ENCODE measurements at places on chromosomes 5 and 9. TPM values are rescaled to one million over a fixed set of nuclear protein-coding genes. Genes with fewer than 3 reads are reported as not detected.

TUSC1 gene
- 18.1 TPM for total RNA-seq

MEIKIN gene
- not detected for total RNA-seq

PCDHGB6 gene
- total RNA-seq, result 6.6 TPM

TAL2 gene
- total RNA-seq, result not detected

Data from right cardiac atrium (tissue), 5 donors.